ENCODE measurements at places on chromosomes 6 and 20.

DNA sequence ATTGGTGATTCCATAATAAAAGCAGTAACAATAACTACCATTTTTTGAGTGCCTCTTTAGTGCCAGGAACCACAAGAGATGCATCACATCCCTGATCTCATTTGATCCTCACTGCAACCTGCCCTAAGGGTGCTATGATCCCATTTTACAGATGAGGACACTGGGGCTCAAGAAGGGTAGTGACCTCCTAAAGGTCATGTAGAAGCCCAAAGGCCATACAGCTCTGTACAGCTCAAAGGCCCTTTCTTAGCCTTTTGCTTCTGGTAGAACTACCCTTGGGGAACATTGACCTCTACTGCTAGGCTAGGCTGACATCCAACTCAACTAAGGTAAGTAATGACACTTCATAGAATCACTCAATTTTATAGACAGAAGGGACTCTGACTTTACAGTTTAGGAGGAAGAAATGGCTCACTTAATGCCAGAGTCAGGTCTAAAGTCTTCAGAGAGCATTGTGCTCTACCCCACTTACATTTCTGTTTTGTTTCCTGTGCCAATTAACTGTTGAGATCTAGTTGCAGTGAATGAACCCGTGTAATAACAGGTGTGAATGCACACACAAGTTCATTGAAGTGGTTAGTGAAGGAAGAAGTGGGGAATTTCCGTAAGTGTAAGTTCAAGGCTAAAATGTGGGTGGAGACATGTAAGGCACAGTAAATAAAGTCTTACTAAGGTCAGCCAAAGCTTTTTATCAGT is 10.7 kb downstream of the SLC9A8 start:
- no peak for DNase-seq

GRCh38 chr6:121771937-121772720 is 336.7 kb downstream of the GJA1 start:
- no peak for DNase-seq

DNA sequence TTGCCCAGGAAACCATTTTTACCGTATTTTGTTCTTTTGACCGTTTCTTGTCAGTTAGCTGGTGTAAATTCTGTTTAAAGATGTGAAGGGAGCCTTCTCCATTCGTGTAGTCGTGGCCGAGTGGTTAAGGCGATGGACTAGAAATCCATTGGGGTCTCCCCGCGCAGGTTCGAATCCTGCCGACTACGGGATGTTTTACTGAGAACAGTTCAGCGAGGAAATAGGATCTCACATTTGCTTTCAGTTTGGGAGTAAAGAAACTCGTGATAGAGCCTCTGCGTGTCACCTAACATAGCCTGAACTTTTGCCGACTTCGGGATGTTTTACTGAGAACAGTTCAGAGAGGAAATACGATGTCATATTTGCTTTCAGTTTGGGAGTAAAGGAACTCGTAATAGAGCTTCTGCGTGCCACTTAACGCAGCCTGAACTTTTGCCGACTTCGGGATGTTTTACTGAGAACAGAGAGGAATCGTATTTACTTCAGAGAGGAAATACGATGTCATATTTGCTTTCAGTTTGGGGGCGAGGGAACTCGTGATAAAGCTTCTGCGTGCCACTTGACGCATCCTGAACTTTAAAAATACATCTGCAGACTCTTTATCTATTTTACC is 5.9 kb upstream of the ZNF184 start:
- DNase-seq, result peak; percentile 93

DNA sequence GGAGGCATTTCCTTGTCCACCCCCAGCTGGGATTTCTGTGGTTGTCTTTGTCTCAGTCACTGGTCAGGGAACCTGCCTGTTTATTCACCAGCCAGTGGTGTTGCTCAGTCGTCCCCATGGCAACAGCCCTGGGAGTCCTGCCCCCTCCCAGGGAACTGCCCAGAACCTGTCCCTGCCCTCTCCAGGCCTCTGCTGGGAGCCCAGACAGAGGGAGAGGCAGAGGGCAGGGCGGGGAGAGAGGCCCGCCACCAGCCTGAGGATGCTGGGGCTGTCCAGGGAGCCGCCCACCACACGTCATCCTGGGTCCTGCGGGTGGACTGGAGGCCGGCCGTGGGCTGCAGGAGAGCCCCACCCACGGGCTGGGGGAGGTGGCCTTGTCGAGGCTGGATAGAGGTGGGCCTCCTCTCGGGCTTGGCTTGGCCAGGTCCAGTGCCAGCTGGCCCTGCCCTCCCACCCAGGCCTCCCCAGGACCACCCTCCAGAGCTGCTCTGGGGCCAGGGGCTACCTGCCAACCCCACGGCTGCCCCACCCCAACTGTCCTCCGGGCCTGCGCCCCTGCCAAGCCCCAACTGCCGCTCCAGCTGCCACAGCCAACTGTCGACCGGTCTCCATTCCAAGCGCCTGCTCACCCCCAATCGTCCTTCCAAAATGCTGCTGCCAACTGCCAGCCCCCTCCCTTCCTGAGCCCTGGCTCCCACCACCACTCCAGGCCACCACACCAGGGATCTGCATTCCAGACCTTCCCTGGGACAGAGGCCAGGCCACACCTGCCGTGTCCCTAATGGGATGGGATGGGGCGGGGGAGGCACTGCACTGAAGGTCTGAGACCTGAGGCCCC is 4.2 kb upstream of the ZBTB46 start:
- DNase-seq, result peak; percentile 85

DNA sequence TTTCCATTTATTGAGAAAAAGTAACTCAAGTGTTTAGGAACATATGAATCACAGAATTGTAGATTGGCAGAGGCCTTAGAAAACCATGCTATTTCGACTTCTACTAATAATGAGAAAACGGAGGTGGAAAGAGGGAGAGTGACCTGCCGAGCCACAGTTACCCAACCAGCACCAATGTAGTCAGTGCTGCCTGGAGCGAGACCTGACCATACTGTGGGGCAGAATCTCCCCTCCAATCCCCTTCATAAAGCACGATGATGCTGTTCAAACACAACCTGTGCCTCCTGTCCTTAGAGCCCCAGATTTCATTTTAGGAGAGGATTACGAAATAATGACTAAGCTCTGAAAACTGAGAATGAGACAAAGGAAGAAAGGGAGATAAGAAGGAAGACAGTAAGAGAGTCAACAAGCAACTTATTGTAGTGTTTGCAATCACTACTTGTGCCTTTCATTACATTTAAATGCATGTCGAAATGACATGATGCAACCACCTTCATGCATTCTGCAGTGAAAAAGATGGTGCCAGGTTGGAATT is 70.6 kb downstream of the ATXN1 start:
- DNase-seq, result no peak

DNA sequence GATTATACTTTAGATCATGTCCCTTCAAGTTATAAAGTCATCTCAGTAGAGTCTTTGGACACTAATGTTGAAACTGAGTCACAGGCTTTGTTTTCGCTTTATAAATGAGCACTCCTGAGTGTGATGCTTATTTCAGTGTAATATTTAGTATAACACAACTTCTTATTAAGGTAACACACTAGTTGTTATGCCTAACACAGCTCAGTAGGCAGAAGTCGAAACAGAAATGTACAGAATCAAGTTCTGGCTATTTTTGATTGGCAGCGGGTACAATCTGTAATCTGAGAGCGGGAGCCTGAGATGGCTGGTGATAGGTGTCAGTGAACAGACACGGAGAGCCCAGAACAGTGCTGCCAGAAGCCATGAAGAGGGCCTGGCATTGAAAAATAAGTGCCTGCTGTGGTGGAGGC is 11.4 kb downstream of the HECA start:
- no peak for DNase-seq

GRCh38 chr6:110688661-110689268 is 126.5 kb downstream of the CDK19 start:
- DNase-seq, result no peak

DNA sequence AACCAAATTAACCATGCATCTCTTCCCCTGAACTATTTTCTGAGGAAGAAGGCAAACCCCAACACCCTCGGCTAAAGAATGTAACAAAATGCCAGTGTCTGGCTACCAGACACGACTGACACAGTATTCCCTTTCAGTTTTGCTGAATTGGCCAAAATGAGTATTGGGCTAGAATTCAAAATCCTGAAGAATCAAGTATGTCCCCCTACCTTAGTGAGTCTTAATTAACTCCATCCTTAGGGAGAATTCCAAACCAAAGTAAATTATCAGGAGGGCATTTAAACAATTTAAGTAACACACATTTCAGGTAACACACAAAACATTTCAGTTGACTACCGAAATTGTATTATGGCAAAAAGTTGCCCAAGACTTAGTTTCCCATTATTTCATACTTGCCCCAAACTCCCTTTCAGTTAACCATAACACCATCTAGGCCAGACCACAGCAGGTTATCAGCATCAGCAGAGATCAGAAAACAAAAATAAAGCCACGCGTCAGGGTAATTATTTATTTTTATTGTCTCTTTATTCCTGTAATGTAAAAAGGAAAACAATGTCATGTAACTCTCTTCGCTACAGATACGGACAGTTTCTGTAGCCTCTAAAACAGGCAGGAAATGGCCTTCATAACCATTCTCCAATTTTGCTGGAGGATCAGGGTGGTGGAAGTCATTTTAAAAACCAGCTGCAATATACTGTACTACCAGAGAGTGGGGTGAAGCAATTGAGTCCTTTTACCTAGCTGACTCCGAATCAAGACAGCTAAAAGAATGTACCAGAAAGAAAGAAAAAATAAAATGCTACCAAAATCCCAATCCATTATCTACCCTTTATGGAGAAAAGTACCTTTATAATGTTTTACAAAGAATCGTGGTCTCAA is 1.9 kb downstream of the SNX5 start:
- no peak for DNase-seq

GRCh38 chr20:24321973-24322372 is 147.5 kb upstream of the SYNDIG1 start:
- DNase-seq, result no peak

DNA sequence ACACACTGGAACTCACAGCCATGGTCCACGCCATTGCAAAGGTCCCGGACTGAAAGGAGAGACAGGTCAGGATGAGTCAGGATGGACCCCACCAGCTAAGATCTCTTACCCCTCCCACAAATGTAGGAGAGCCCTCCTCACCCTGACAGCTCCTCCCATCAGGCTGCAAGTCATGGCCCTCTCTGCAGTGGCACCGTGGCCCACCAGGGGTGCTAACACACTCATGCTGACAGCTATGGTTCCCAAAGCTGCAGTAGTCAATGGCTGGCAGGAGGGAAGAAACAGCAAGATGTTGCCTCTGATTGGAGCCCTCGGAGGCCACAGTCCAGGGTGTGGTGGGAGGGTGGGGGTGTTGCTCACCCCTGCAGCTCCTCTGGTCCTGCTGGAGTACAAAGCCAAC is 5.7 kb upstream of the RBPJL start:
- DNase-seq, result no peak

DNA sequence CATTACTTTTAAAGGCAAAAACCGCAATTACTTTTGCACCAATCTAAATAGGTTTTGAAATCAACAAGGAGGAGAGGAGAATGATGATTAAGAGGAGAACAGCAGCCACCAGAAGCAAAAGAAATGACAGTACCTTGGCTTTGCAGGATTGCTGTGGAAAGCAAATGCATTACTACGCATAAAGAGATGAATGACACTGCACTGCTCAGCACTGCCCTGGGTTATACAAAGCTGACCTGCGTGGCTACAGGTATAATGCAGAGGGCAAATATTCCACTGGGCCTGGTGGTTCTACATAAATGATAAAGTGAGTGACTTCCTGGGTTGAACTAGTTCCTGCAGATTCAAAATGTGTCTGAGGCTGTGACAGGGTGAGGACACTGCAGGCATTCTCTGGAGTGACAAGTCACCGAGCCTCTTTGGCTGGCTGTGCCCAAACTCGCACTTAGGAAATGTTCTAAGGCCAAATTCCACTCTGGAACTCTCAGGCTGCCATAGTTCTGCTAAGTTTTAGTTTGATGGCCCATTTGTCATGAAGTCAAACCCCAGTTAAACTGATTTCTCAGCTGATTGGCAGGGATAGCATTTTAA is 78.6 kb downstream of the INSM1 start:
- no peak for DNase-seq

GRCh38 chr20:57660922-57661745 is 40.9 kb upstream of the ZBP1 start:
- DNase-seq, result no peak

GRCh38 chr6:19836799-19837510 is at the start of gene ID4:
ID4 (plus strand) TSS chr6:19837370; CDS start chr6:19837755, 385 bp downstream.
- peak; percentile 90 for DNase-seq

DNA sequence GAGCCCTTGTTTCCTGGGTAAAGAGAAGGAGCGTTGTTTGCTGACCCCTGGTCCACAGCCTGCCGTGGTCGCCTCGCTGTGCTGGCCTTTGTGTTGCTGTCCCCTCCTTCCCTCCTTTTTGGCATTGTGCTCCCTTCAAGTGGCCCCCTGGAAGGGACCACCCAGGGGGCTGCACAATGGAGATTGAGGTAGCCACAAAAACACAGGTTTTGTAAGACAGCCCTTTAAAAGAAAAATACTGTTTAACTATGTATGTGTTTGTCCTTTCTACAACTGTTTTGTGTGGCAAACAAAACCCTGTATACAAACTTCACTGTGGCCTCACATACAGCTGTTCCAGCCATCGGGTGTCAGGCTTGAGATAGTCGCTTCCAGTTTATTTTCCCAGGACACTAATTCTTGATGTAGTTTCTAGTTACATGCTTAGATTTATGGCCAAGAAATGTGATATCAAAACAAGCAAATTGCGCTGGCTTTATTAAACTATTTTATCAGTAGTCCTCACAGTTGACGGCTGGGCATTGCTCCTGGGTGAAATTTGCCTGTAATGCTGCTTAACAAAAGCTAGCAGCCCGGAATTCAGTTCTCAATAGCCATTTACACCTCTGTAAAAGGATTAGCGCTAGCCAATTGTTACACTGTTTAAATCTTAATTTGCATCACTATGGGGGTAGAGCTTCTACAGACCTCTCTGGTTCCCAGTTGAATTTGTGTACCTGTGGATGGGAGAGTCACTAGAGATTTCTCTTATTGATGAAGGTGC is 64.1 kb downstream of the KIZ start:
- DNase-seq, result no peak

DNA sequence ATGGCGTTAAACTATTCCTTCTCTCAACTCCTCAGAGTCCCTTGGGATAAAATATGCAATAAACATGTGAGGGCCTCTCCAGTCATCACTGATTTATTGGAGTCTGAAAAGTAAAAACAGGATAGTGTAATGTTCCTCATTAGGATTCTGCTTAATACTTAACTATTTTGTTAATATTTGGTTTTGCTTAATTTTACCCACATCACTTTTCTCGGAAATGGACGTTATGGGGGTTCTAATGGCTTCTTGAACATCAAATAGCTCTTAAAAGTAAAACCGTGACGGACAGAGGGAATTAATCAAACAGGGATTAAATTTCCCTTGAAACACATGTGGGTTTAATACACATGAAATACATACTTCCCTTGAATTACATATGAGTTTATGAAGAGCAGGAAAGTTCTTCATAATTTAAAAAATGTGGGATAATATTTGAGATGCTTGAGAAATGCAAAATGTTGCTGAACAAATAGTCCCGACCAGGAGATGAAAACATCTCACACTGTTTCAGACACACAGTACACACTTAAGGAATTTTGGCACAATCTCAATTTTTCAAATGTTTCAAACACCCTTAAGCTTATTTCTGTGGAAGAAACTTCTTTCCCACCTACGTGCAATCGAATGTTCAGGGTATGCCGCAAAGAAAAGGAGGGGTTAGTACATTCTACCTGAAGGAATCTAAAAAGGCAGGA is 38.4 kb upstream of the EIF2S2 start:
- DNase-seq, result no peak

All from muscle of arm (tissue), 14 donors.